ENCODE measurements at places on chromosomes 1 and 21.

- DNase-seq, result no peak
Observed at GRCh38 chr1:86548839-86549238, 2.0 kb downstream of the CLCA4 start.

DNA sequence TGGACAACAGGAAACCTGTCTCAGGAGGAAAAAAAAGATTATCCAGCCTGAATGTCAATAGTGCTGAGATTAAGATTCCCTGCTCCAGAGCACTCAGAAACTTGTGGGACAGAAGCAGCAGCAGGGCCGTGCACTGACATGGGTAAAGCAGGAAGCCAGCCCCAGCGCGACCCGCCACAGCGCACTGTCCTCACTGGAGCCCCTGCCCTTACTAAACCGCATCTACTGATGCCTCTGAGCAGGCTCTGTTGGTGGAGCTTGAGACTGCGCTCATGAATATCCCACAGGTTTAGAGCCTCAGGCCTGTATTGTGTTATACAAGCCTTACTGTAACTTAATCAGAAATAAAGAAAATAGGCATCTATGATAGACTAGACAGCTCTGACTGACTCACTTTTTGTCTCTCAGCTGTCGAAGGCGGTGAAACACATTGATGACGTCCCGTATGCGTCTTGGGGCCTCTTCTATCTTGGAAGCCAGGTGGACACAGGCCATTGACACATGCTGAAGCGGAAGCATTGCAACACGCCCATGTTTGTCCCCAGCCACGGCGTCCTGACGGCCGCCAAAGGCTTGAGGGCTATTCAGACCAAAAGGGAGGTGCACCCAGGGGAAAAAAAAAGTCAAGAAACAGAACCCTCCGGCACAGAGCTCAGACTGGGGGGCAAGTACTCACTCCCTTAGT, 1.2 kb downstream of the CCNL2 start:
- DNase-seq, result no peak

DNA sequence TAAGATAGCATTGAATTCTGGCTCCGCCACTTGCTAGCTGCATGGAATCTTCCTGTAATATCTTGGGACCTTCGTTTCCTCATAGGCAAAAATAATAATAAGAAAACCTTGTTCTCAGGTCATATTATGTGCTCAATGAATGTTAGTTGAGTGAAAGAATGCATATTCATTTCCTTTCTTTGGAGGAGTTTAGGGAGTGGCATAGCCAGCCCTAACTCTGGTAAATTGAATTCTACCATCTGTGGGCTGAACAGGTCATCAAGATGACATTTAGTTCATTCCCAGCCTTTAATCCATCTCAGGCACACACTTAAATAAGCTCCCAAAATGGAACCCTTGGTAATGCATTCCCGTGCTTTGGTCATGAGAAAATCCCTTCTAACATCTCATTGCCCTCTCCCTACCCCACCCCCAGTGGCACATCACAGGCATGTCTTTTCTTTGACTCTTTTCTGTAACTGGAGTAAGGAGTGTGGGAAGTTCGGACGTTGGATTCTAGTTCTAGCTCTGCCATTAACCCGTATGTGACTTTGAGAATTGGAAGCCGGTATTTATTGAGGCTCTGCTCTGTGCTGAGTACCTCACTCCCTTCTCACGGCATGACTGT, 13.2 kb upstream of the MYOG start:
- no peak for DNase-seq

GRCh38 chr1:160018900-160019299, 12.9 kb downstream of the PIGM start:
- no peak for DNase-seq

GRCh38 chr1:170218257-170218650, 72.5 kb downstream of the NTMT2 start:
- DNase-seq, result no peak

GRCh38 chr1:77833521-77834100, 54.2 kb downstream of the MIGA1 start:
- DNase-seq, result no peak

DNA sequence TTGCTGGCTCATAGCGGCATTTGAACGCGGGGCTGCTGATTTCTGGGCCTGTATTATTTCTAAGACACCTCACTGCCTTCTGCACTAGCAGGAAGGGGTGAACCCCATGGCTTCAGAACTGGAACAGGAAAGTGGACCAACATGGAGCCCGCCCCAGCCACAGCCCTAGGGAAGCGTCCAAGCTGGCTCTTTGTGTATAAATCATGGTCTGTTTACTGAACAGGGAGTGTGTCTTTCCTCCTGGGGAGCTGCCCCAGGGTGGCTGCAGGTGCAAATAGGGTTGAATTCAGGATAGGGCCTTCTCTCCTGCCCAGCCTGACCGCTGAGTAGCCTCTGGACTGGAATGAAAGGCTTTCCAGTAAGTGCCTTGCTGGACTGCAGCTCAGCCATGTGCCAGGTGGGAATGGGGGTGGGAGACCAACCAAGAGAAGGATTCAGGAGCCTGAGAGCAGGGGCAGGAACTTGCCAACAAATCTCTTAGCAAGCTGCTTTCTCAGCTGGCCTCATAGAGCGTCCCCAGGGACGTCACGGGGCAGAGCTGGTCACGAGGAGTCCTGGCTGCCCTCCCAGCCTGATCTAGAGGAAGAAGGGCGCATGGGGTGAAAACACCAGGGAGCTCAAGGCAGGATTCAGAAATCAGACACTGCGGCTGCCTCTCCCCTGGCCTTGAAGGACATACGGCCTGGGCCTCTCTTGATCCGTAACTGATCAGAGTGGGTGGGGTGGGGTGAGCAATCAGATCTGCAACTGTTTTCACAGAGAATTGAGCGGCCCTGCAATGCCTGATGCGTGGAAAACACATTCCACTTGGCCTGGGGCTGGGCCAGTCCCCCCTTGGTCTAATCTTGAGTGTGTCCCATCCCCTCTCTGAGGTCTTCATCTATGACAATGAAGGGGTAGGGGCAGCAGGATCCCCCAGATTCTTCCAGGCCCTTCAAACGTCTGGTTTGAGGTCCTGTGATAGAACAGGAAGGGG, 56.5 kb upstream of the SELENON start:
- DNase-seq, result peak; percentile 93

- no peak for DNase-seq
Observed at GRCh38 chr1:111541721-111542120, 38.3 kb upstream of the ADORA3 start.

GRCh38 chr1:161702250-161702649, 4.8 kb upstream of the FCRLA start:
- DNase-seq, result no peak

- DNase-seq, result no peak
Observed at GRCh38 chr1:63669151-63669961, 76.1 kb downstream of the PGM1 start.

DNA sequence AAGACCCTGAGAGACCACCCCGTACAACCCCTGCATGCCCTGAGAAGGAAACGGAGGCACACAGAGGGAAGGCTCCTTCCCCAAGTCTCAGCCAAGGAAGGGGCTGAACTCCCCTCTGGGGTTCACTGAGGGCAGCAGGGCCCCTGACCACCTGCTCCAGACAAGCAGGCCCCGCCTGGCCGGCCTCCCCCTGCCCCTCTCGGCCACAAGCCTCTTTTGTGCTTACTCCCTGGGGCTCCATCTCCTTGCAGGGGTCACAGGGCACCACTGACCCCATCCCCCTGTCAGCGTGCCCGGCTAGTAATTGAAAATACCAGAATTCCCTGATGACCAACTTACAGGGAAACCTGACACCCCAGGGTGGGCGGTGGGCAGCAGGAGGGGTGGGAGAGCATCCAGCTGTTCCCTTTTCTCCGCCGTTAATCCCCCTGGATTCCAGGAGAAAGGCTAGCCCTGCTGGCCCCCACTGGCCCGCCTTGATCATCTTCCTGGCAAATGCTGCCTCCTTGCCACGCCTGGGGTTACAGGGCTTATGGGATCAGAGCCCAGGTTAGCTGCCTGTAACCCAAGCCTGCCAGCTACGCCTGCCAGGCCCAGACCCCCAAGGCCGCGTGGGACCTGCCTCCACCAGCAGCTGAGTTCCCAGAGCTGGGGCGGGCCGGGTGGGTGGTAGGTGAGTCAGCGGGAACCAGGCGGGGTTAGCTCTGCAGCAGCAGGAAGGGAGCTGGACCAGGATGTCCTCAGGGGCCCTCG, 96.1 kb downstream of the LACTBL1 start:
- no peak for DNase-seq

DNA sequence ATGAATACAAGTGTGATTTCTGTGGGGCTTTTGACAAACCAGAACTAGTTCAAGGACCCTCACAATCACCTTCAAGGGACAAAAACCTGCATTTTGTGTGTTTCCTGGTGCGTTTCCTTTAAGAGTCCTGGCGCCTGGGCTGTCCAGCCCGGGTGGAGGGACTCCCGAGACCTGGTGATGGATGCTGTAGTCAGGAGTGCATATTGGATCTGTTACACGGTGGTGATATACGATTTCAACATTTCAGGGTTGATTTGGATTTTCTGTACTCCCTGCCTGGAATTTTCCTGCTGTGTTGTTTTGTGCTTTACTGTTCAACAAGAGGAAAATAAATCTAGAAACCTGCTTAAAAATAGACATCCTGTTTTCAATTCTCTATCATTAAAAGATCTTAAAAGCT, 162.0 kb downstream of the KIF26B start:
- DNase-seq, result no peak

- DNase-seq, result no peak
Observed at GRCh38 chr1:177640687-177641086, 329.2 kb downstream of the SEC16B start.

- DNase-seq, result no peak
Observed at GRCh38 chr1:244350027-244350426, 101.7 kb downstream of the ADSS2 start.

DNA sequence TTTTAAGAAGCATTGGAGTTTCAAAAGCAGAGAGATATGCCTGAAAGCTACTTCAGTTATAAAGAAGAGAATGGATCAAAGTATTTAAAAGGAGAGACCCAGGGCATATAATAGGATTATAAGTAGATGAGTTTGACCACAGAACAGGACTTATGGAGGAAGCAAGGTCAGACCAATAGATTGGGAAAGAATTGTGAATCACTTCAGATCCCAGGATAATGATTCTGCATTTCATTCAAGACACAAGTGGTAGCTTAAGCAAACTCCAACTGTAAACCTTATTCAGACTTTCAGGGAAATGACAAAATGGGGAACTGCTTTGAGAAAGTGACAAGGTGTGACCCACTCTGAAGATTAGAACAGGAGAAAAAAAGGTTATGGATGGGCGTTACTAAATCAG, 18.9 kb upstream of the OR10J5 start:
- no peak for DNase-seq

DNA sequence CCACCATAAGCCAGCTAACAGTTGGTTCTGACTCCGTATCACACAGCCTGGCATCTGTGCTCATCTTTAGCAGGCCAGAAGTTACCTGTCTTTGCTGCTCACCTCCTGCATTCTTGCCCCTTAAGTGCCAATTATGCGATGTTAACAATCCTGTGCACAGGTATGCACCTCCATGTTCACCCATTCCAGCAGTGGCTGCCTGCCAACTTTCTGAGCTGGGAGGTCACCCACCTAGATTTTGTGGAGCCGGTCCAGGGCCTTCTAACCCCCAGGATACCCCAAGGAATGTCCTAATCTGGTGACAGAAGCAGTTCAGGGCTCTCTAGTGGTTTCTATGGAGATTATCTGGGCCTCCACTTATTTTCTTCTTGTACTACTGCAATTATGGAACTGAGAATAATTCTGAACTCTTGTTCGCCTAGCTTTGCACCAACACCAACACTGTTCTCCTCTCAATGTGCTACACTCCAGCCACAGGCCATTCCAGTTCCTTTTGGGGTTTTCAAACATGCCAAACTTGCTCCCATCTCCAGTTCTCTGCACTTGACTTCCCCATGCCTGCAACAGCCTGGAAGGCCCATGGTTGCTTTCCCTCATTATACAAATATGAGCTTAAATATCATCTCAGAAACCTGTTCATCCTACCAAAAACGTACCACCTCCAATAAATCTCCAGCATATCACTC, 9.0 kb downstream of the BCAR3 start:
- no peak for DNase-seq

DNA sequence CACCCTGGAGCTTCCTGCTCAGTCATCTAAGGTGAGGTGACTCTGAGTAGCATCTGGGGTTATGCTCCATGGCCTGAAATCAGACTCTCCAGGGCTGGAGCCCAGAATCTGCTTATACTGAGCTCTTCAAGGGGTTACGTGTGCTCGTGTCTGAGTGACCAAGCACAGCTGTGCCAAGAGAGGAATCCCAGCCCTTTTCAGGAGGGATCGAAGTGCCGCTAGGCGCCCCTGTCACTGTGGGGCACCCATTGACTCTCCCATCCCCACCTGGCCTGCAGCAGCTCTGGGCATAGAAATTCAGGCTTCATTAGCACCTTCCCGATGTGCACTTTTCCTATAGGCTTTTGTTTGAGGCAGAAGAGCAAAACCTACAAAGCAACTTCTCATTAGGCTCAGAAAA, 13.8 kb downstream of the VASH2 start:
- no peak for DNase-seq

DNA sequence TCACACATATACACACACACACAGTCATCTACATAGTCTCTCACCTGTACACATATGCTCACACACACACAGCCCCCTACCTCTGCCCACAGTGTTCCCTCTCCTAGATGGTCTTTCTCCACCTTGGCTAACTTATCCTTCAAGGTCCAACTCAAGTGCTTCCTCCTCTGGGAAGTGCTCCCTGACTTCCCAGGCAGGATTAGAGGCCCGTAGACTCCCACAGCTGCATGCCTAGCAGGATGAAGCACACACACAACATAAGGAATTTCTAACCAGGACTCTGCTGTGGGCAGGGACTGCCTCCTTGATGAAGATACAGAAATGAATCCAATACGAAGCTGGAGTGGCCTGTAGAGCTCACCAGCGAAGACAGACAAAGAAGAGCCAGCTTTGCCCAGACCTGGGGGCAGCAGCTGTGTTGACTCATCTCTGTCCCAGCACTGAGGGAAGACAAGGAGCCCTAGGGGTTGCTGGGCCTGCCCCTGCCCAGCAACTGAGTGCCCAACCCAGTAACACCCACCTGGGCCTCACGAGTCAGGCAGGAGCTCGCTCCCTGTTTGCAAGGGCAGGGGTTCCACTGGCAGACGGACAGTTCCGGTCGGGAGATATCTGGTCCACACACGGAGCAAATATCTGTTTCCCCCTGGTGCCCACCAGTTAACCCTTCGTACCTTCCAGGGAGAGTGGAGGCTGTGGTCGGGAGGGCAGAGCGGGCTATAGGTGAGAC, 100.8 kb downstream of the DMRTB1 start:
- DNase-seq, result no peak

DNA sequence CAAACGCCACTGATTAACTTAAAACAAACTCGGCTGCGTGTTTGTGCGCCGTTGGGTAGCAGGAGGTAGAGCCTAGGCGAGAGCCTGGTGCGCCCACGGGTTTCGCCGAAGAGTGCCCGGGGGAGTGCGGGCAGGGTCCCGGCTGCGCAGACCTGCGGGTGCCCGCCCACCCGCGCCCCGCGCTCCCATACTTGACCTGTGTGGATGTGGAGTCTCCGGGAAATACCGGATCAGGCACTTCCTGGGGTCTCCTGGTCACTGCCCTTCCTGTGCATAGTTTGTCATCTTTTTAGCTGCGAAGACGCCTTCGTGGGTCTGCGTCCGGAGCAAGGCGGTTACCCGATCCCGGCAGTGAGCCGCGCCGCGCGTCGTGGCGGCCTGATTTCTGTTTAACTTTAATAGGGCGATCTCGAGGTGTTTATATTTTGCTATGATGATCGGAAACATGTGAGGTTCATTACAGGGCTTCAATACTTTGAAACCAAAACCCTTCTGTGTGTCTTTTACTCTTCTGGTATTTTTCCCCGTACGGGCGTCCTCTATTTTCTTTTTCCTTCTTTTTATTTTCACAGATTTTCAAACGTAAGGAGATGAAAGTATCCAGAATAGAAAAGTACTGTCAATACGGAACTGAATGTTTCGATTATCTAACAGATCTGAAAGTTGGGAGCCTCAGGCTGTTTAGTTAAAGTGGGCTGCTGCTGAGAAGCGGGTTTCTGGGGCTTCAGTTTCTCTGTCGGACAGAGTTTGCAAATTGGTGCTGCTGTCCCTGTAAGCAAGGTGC, 15.2 kb downstream of the NR5A2 start:
- no peak for DNase-seq

Data from DMS 273 treated with DMSO at 0.1 percent for 48 hours (cell line).